ENCODE measurements at places on chromosomes 16 and 17.
A peak's percentile ranks its signal among the peaks of the same experiment; 100 is the strongest.

DNA sequence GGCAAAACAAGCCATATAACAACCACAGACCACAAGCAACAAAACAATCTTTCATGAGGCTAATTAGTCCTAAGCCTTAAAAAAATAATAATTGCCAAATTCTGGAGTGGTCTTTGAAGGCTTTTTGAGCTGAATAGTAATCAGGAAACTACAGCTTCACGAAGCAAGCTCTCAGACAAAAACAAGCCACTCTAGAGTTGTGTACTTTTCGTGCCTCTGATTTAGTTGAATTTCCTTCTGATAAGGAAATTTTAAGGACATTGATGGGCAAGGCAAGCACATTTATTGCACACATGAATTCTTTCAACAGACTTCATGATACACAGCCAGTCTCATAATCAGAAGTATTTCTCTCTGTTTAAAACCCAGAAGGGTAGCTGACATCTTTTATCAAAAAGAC, 130.8 kb upstream of the IRX3 start:
- H3K4me3 ChIP-seq: no peak overlapping the region
- no peaks in the 10 kb centered on the region for H3K4me1 ChIP-seq
- no peak overlapping the region for H3K27ac ChIP-seq
- no peaks in the 10 kb centered on the region for H3K27me3 ChIP-seq
- no peak for DNase-seq

- H3K4me1 ChIP-seq: peaks cover 67% of the 10 kb centered on the region
- H3K27ac ChIP-seq: peak overlapping the region; percentile 96
- no peaks in the 10 kb centered on the region for H3K27me3 ChIP-seq
- peak overlapping the region; percentile 49 for H3K4me3 ChIP-seq
Observed at GRCh38 chr16:22220714-22221113, 14.6 kb downstream of the EEF2K start.

GRCh38 chr17:29257756-29258155, 11.1 kb downstream of the CRYBA1 start:
- no peak for DNase-seq
- peaks cover 58% of the 10 kb centered on the region for H3K36me3 ChIP-seq
- H3K4me1 ChIP-seq: peaks cover 37% of the 10 kb centered on the region
- H3K27me3 ChIP-seq: no peaks in the 10 kb centered on the region
- H3K27ac ChIP-seq: peak overlapping the region; percentile 18

GRCh38 chr17:31623990-31624389, 232.5 kb downstream of the RAB11FIP4 start:
- DNase-seq: no peak
- H3K27me3 ChIP-seq: no peaks in the 10 kb centered on the region
- H3K4me1 ChIP-seq: no peaks in the 10 kb centered on the region
- H3K4me3 ChIP-seq: no peak overlapping the region
- no peaks in the 10 kb centered on the region for H3K36me3 ChIP-seq

DNA sequence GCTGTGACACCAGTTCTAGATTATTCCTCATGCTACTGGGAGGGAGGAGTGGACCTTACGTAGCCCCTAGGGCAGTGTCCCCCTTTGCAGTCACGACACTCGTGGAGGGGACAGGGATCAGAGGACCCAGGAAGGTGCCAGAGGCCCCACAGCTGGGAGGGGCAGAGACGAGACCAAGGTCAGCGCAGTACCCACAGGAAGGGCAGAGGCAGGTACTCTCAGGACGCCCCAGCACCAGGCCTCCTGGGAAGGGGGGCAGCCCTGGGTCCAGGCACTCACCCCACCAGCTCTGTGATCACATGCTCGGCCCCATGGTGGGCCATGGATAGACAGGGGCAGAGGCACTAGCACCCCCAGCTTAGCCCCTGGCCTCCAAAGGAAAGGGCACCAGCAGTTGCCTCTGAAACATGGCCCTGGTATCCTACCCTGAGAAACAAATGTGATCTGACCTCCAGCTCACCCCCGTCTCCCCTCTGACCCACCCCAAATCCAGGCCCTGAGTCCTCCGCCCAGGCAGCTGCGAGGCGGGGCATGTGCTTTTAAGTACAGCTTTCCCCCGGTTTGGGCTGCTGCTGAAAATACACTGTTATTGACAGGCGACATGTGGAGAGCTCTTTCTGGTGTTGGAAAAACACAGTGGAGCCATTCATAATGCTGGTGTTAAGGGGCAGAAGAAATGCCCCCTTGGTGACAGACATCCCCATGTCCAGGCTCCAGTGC, 361.9 kb downstream of the C16orf95 start:
- no peaks in the 10 kb centered on the region for H3K36me3 ChIP-seq
- no peaks in the 10 kb centered on the region for H3K4me1 ChIP-seq
- DNase-seq: no peak

DNA sequence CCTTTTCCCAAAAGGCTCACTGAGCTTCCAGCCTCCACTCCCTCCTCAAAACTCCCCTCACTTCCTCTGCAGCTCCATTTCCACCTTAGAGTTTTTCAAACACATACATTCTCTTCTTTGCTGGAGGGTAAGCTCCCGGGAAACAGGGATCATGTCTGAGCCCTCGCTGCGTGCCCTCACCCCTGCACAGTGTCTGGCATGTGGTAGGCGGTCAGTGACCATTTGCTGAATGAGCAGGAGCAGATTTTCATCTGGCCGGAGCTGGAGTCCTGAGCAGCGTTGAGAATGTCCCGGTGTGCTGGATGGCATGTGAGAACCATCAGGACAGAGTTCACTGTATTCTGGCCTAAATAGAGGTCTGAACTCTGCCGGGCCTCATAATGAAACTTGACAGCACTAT, 274.5 kb downstream of the GRIN2A start:
- H3K36me3 ChIP-seq: no peaks in the 10 kb centered on the region
- H3K27ac ChIP-seq: no peak overlapping the region
- no peak overlapping the region for H3K4me3 ChIP-seq
- DNase-seq: no peak
- H3K4me1 ChIP-seq: no peaks in the 10 kb centered on the region
- H3K27me3 ChIP-seq: no peaks in the 10 kb centered on the region

GRCh38 chr17:29613352-29613837, 9.3 kb downstream of the CORO6 start:
- H3K27ac ChIP-seq: peak overlapping the region; percentile 69
- DNase-seq: peak; percentile 96
- peaks cover 58% of the 10 kb centered on the region for H3K4me1 ChIP-seq
- no peaks in the 10 kb centered on the region for H3K27me3 ChIP-seq
